Panc1 (cell line): ENCODE measurements at places on chromosomes 1 and 21. TPM values are rescaled to one million over a fixed set of nuclear protein-coding genes. Genes with fewer than 3 reads are reported as not detected.

GRCh38 chr1:41712695-41713094 is 206.0 kb downstream of the HIVEP3 start:
- H3K36me3 ChIP-seq: no peaks in the 10 kb centered on the region
- H3K27me3 ChIP-seq: no peaks in the 10 kb centered on the region
- H3K4me3 ChIP-seq: no peak overlapping the region
- no peak for DNase-seq

The PRAMEF26 gene
- total RNA-seq: not detected

- no peaks in the 10 kb centered on the region for H3K4me1 ChIP-seq
- H3K27ac ChIP-seq: no peak overlapping the region
- no peak overlapping the region for H3K4me3 ChIP-seq
- no peaks in the 10 kb centered on the region for H3K36me3 ChIP-seq
Measured at GRCh38 chr1:118863688-118864087, 124.5 kb downstream of the TBX15 start.

DNA sequence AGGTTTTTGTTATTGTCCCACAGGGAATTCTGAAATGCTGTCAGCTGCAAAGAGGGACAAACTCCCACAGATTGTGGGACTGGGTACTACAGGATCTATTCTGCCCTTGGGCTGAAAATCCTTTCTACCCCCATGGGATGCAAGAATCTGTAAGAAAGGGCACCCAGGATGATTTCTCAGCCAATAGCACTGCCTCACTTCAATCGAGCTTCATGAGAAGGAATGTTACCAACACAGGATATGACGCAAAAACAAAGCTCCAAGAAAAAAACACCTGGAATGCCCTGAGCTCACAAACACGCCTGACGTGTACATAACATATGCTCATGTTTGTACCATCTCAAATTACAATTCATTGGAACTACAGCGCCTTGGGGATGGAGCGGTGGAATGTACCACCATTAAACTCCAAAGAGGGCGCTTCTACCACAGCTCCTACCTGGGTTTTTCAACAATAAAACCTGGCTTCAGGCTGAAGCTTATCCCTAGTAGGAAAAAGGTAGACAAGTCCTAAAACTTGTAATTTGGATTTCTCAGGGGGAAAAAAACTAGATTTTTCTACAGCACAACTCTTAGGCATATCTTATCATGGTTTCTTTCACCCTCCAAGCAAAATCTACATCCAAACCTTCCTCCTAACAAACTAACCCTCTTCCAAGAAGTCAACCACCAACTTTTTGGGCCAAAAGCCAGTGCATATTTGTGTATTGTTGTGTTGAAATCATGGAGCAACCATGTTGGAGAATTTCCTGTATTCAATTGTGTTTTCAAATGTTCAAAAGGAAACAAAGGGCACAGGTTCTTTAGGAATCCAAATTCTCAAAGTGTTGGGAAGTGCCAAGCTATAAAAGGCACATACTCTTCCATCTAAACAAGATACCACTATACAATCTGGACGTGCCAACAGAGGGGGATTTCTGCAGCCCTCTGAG is 78.9 kb downstream of the TGFBR3 start:
- DNase-seq: no peak
- H3K4me3 ChIP-seq: no peak overlapping the region
- no peaks in the 10 kb centered on the region for H3K27me3 ChIP-seq
- no peaks in the 10 kb centered on the region for H3K36me3 ChIP-seq
- peaks cover 11% of the 10 kb centered on the region; the same call in 1 of the 2 replicates for H3K4me1 ChIP-seq
- no peak overlapping the region for H3K27ac ChIP-seq

- peaks cover 9% of the 10 kb centered on the region; the same call in 1 of the 2 replicates for H3K4me1 ChIP-seq
- peak overlapping the region; percentile 61 for H3K4me3 ChIP-seq
- H3K27me3 ChIP-seq: no peaks in the 10 kb centered on the region
- DNase-seq: no peak
- H3K36me3 ChIP-seq: no peaks in the 10 kb centered on the region
Measured at GRCh38 chr1:84619383-84620102, 45.3 kb upstream of the CTBS start.
